ENCODE measurements at places on chromosomes 2 and 18. TPM values are rescaled to one million over a fixed set of nuclear protein-coding genes. Genes with fewer than 3 reads are reported as not detected.

The XDH gene
- total RNA-seq: 0.91 TPM

DNA sequence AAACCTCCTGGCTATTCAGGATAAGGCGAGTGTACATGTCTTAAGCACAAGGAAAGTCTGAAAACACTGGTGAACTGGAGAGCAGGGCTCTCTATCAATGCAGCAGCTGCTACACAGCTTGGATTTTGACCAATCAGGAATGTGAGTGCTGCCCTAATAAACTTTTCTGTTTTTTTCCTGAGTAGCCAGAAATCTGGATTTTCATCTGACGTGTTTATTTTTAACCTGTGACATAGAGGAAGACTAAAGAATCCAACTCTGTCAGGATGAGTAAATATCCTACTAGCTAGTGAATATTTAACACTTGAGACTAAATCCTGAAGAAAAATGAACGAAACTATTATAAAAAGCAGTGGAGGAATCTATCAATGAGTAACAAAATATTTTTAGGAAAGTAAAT is 1638.9 kb downstream of the LRP1B start:
- no peak for DNase-seq

DNA sequence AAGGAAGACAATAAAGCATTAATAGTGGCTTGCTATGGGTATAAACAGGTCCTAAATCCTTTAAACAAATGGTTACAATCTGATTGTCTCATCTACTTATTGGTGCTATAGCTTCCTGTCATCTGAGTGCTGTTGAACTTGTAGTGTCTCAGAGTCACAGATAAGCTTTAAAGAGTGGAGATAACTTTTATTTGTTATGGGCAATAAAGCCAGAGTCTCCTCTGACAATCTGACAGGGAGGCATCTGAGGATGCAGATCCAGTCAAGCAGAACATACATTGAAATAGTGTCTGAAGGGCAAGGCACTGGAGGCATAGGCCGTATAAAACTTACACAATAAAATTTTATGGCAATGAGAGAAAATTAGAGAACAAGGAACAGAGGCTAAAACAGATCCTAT is 1132.4 kb upstream of the CDH2 start:
- DNase-seq: no peak

DNA sequence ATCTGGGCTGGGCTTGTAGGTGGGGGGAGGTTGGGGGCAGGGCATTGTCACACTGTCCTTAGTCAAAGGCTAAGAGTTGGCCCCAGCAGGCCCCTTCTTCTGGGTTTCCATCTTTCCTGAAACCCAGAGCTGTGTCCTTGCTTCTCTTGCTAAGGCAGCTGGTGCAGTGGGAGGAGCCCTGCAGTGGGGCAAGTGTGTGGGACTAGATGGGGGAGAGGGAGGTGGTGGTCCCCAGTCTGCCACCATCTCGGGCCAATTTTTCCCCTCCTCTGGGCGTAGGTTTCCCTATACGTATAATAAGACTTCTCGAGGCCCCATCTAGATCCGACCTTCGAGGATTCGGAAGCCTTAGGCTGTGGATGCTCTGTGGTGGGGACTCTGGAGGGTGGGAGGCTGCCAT is 3.5 kb downstream of the KCNF1 start:
- no peak for DNase-seq

The FLACC1 gene
- total RNA-seq: 5.9 TPM

DNA sequence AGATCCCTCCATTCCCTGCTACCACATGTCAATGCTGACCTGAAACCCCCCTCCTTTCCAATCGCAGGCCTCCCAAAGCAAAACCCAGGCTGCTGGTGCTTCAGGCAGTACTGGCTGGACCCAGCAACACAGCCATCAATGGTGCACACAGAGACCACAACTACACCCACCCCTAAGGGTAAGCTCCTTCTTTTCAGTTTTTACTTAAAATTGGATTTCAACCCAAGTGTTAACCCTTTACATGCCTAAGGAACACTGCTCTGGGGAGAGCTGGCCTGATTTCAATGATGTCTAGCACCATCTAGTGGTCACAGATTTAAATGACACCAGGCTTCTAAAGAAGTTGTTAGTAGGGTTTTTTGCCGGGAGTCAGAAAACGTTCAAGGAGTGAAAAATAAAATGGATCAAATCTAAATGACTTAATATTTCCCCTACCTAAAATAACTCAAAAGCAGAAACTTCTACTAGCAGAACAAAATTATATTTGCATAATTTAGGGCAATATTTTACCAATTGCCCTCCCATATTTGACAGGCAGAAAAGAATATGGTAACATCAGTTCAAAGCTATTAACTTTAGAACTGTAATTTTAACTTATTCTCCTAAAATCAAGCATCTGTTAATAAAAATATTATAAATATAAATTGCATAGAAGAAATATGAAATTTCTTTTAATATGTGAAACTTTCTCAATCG is 24.6 kb downstream of the FECH start:
- DNase-seq: peak; percentile 57

DNA sequence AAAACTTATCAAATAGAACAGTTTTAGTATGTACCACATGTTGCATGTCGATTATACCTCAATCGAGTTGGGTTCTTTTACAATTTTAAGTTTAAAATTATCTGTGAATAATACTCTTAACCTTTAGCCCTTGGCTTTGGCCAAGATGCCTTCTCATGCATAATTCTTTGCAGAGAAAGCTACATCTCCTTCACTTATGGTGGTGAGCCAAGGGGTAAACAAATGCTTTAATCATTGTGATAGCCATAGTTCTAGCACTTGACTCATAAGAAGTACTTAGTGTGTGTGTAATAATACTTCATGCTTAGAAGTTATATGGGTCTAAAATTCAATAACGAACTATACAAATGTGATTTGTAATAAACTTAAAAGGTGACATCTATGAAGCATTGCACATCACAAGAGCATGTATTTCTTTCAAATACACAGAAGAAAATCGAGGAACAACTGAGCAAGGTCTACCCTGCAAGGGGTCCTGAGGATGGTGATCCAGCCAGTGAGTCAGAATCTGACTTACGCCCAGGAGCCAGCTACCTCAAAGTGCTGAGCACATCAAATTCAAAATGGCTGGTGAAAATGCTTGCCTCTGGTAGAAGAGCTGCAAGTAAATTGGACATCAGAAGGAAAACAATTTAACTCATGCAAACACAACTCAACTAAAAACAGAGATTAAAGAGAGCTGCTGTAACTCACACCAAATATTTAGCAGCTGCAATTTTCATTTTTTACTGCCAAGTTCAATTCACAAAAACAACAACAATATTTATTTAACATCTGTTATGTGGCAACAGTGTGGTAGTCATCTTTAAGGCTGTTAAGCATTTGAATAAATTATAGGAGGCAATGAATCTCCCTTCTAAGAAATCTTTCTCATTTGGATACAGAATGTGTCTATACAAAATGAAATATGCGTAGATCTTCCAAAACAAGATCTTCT is 23.8 kb upstream of the TTC39C start:
- DNase-seq: peak; percentile 13

The EFHD1 gene
- not detected for total RNA-seq

DNA sequence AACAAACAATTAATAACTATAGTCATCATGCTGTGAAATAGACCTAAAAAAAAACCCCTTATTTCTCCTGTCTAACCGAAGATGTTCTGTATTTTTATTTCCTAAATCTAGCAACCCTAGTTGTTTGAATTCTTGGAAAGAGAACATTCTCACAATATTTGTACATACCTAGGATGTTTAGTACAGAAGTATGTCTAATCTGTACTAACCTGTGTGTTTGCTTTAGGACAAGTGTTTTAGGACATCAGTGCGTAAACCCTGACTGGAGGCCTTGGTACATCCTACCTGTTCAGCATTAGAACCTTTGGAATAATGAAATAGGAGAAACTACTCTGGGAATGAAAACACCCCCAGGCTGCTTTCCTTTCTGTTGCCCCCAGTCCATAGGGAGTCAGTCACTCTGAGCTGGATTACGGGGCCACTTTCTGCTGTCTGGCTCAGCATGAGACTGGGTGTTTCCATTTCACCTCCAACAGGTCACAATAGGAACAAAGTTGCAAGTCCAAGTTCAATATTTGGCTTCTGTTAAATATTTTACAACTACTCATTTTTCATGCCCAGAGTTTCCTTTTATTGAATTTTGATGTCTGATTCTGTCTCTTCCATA is 114.7 kb downstream of the MTX2 start:
- DNase-seq: peak; percentile 1

GRCh38 chr2:237982039-237982725 is 15.4 kb downstream of the UBE2F start:
- DNase-seq: no peak

GRCh38 chr2:140383781-140384180 is 1603.6 kb upstream of the NXPH2 start:
- DNase-seq: no peak

- no peak for DNase-seq
Observed at GRCh38 chr2:213022987-213023386, 128.4 kb downstream of the IKZF2 start.

GRCh38 chr2:37394263-37394662 is 49.8 kb downstream of the QPCT start:
- no peak for DNase-seq

The WDR75 gene
- total RNA-seq: 48.0 TPM

The PROKR1 gene
- 0.12 TPM for total RNA-seq

The TCF23 gene
- total RNA-seq: not detected

GRCh38 chr2:206887745-206888144 is 51.6 kb upstream of the CPO start:
- DNase-seq: no peak

The UGT1A3 gene
- total RNA-seq: not detected

GRCh38 chr18:69032009-69032408 is 234.1 kb downstream of the CCDC102B start:
- DNase-seq: no peak

DNA sequence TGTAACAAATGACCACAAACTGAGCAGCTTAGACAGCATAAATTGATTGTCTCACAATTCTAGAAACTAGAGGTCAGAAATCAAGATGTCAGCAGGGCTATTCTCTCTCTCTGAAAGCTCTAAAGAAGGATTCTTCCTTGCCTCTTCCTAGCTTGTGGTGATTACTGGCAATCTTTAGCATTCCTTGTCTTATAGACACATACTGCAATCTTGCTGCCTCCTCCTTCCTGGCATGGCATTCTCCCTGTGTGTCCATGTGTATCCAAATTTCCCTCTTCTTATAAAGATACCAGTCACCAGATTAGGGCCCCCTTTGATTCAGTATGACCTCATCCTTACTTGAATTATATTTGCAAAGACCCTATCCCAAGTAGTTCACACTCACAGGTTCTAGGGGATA is 2.3 kb downstream of the ASB3 start:
- DNase-seq: no peak

GRCh38 chr2:26187114-26187513 is 14.2 kb downstream of the GAREM2 start:
- no peak for DNase-seq

GRCh38 chr2:173062801-173063200 is 12.8 kb upstream of the MAP3K20 start:
- no peak for DNase-seq

The DSC2 gene
- total RNA-seq: 4.8 TPM

DNA sequence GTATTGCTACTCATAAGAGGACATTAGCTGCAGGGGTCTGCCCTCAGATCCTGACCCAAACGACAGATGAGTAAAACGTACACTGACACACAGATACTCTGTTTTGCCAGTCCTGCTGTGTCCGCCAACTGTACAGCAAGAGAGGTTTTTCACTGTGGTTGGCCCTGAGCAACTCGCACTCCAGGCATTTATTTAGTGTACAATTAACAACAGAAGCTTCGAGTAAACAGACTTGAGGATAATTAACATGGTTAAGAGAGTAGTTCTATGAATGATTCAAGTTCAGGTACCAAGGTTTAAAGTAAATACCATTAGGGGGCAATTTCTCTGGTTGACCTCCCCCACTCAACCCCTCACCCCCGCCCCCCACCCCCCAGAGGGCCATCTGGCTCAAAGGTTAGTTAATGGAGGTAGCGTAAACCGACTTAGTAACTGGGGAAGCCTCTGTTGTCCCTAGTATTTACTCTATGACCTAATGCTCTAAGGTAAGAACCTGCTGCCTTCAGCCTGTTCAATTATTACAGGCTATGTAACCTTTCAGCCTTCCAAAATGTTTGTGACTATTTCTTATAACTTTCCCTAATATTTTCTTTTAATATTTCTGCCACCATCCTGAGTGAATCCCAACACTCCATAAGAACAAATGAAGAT is 103.9 kb upstream of the XIRP2 start:
- no peak for DNase-seq

DNA sequence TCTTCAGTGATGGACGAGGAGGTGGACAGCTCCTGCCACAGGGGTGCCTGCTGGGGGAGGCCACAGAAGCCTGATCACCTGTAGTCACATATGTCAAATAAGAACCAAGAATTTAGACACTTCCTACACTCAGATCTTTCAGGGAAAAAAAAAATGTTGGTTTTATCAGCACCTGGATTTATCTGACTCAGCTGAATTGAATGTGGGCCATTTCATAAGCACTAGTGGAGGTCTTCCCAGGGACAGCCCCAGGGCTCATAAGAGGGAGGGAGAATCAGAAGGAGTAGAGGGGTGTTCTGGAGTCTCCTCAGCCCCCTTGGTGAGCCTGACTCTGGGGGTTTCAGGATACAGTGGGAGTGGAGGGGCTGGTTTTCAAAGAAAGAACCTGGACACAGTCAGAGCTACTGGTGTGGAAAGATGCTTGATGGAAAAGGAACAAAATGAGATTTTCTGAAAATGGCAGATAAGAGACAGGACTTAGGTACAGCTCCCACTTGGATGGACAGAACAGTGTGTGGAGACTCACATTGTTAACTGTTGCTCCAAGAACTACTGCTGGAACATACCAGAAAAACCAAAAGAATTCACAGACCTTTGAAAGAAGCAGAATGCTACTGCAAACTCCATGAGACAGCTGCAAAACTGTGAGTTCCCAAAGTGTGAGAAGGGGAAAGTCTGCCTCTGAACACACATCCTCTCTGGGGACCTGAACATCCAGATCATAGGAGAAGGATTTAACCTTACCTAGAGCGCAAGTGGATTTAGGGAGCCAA is 45.4 kb downstream of the LCT start:
- DNase-seq: peak; percentile 29

The MLPH gene
- 201 TPM for total RNA-seq

DNA sequence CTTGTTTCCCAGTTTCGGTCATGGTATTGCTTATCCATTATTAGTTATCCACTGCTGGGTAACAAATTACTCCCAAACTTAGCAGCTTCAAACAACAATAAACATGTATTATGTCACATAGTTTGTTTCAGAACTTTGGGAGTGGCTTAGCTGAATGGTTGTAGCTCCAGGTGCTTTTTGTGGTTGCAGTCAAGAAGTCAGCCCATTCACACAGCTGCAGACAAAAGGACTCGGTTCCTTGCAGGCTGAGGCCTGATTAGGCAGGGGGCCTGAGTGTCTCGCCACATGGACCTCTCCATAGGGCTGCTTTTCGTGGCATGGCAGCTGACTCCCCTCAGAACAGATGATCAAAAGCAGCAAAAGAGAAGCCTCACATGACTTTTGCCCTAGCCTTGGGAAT is 58.2 kb upstream of the ITGA4 start:
- DNase-seq: no peak

DNA sequence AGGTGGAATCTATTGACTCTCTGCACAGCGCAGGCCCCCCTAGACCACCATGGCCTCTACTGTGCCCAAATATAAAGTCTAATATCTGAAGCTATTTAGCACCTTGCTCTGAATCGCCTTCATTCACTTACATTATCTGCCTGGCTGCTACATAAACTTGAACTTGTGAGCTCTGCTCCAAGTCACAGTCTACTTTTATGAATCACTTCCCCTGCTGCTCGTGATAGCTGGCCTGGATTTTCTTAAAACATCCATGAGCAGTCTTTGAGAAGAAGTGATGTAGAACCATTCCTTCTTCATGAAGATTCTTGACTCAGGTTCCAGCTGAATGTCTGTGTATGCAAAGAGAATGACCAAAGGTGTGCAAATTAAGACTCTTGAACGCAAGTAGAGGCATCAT is 359.5 kb downstream of the RND3 start:
- DNase-seq: peak; percentile 64

GRCh38 chr2:168460571-168460970 is 4.5 kb downstream of the CERS6 start:
- no peak for DNase-seq
